Right atrium auricular region (tissue), 2 donors: ENCODE measurements at places on chromosomes 12 and 14. TPM values are rescaled to one million over a fixed set of nuclear protein-coding genes. Genes with fewer than 3 reads are reported as not detected.

The LRTM2 gene
- not detected for total RNA-seq

The CLEC4D gene
- not detected for total RNA-seq

DNA sequence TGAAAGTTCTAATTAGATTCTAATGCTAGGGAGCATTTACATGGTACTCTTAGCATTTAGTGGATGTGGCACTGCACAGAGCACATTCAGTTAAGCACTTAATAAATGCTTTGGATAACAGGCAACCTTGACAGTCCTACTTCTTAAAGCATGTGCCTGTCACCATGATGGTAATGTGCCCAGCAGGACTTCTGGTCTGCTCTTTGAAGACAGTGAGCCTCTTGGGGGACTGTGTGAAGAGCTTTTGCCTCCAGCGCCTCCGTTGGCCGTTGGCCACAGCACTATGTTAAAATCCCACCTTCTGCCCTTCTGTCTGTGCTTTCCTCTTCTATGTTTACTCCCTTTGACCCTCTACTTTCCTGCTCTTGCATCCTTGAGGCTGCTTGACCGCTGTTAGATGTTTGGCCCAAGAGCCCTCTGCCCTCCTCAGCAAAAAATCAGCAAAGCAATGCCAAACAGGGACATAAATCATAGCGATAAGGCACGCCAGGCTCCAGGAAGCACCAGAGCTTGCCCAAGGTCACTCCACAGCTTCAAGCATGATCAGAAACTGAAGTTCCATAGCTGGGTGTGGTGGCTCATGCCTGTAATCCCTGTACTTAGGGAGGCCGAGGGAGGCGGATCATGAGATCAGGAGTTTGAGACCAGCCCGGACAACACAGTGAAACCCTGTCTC, 8.3 kb downstream of the CDKL1 start:
- no peak for DNase-seq

DNA sequence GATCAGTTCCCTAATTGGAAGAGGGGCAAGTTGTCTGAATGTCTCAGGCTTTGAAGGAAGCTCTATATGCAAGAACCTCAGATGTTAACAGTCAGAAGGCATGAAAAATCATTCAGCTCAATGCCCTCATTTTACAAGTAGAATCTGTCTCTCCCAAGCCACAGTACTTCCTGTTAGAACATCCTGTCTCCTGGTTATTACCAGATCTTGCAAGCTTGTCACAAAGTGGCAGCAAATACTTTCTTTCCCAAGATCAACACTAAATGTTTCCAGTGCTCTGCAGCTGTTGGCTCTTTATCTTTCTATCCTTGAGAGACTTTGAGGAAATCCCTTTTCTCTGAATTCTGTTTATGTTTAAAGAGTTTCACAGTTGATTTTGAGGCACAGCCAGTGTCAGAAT, 235.5 kb downstream of the AKAP6 start:
- DNase-seq, result no peak
